ENCODE measurements at places on chromosomes 5 and 9. TPM values are rescaled to one million over a fixed set of nuclear protein-coding genes. Genes with fewer than 3 reads are reported as not detected.

Gene GPX3
- total RNA-seq = 16.4 TPM

Gene CCDC171
- 0.50 TPM for total RNA-seq

Gene OLFM1
- total RNA-seq = 10.3 TPM

Gene ADAMTS16
- total RNA-seq = 1.9 TPM

Gene C8G
- total RNA-seq = 1.3 TPM

Gene REEP2
- total RNA-seq = 8.1 TPM
